ENCODE measurements at places on chromosomes 4 and X.

DNA sequence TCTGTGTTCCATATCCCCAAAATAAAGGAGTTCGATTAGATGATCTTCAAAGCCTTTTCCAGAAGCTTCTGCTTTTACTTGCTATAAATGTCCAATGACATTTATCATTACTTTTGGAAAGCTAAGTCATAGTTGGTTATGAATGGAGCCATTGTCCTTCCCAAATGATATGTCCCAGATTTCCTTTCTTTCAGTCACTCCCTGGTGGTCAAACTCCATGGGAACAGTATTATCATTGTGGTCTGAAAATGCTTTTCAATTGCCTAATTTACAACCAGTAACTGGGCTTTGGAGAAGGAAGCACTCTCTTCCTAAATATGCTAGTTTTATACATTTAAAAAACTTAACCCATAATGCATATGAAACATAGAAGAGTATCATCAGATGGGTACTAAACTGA is 571.5 kb upstream of the AMOT start:
- DNase-seq = no peak

GRCh38 chrX:129981752-129982299 is 609 bp upstream of the BCORL1 start:
- no peak for DNase-seq

DNA sequence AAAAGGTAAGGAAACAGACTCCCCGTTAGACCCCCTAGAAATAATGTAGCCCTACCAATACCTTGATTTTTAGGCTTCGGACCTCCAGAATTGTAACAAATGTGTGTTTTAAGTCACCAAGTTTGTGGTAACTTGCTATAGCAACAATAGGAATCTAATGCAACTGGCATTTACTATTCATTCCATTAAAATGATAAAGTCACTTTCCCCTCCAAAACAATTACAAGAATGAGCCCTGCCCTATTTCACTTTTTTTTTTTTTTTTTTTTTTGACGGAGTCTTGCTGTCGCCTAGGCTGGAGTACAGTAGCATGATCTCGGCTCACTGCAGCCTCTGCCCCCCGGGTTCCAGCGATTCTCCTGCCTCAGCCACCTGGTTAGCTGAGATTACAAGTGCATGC is 3.5 kb upstream of the DDX60L start:
- no peak for DNase-seq

GRCh38 chrX:68508799-68509198 is 9.9 kb downstream of the YIPF6 start:
- no peak for DNase-seq

DNA sequence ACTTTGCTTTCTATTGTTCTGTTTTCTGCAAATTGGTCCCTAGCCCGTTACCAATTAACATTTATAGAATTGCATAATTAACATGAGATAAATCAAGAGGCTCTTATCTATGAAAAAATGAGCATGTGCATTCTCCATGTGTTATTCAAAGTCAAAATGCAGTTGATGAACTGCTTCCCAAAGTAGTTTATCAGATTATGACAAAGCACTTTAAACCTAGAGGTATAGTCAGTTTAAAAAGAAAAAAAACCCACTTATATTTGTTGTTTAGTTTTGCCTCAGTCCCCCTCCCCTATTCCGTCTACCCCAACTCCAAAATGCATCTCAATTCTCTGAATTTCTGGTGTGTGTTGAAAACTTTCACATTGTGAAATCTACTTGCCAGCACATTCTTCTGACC is 119.5 kb downstream of the ATXN3L start:
- no peak for DNase-seq

DNA sequence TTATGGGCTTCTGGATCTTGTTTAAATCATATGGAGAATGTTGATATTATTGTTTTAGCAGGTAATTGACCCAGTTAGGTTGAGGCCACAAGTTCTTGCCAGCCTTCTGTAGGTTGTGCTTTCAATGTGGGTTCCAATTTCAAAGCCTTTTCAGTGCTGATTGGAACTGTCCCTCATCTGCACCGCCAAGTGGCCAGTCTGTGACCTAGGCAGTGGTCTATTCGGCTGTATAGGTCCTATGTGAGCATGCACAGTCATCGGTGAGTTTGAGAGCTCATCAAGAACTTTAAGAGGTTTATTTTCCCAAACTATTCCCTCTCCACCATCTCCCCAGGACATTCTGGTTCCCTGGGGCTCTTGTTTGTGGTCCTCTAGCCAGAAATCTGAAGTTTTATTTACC is 35.7 kb downstream of the DDX53 start:
- DNase-seq = no peak

GRCh38 chr4:67744561-67745283 is 9.5 kb downstream of the GNRHR start:
- no peak for DNase-seq

GRCh38 chrX:80430826-80431504 is 10.7 kb downstream of the TENT5D start:
- no peak for DNase-seq

DNA sequence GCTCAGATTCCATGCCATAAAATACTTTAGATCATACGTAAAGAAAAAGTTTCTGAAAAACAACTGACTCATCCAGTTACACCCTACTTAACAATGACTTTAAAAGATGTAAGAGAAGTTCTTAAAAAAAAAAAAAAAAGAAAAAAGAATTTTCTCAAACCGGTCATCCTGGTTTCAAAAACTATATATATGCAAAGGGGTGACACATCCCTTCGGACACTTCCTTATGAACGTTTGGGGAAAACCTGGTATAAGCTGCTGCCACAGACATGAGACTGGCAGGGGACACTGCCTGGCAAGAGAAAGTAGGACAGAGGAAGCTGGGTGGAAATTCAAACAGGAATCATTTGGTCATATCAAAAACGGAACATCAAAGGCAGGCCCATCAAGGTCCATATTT is 81.2 kb upstream of the PRSS48 start:
- no peak for DNase-seq

GRCh38 chrX:1535241-1536041 is 1.5 kb downstream of the P2RY8 start:
- no peak for DNase-seq

GRCh38 chr4:121773883-121774282 is 8.9 kb upstream of the SMIM43 start:
- no peak for DNase-seq

GRCh38 chr4:2817701-2818350 is 24.9 kb downstream of the SH3BP2 start:
- no peak for DNase-seq

DNA sequence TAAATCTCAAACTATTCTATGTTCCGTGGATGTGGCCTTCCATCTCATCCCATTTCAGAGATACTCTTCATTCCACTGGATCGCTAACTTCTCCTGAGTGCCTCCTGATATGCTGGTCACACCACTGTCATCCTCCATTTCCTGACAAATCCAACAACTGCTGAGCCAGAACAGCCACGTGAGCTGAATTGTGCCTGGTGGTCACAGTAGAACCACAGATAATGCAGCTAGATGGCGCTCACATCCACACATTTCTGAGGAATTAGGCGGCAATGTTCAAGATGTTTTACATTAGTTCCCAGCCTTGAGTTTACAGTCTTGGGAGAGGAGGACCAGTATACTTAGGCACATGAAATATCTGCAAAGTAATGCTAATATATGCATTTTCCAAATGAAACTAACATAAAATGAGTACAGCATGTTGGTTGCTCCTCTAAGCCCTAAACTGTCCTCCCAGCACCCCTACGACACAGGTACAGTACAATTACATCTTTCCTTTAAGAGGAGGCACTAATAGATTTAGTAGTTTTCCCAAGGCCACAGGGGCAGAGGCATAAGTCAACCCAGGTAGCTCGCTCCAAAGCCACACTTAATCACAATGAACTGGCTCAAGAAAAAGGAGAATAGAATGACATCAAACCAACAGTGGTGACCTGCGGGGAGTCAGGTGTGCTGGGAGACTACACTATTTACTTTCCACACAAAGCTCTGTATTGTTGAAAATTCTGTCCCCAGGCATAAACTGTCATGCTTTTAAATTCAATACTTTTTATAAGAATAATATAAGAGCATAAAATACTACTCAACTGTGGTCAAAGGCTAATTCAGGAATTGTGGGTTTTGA is 134.2 kb downstream of the CHIC2 start:
- peak; percentile 24 for DNase-seq

- no peak for DNase-seq
Measured at GRCh38 chr4:182831376-182831775, 85.8 kb downstream of the DCTD start.

GRCh38 chrX:16869393-16870094 is 618 bp downstream of the RBBP7 start:
- DNase-seq = no peak

DNA sequence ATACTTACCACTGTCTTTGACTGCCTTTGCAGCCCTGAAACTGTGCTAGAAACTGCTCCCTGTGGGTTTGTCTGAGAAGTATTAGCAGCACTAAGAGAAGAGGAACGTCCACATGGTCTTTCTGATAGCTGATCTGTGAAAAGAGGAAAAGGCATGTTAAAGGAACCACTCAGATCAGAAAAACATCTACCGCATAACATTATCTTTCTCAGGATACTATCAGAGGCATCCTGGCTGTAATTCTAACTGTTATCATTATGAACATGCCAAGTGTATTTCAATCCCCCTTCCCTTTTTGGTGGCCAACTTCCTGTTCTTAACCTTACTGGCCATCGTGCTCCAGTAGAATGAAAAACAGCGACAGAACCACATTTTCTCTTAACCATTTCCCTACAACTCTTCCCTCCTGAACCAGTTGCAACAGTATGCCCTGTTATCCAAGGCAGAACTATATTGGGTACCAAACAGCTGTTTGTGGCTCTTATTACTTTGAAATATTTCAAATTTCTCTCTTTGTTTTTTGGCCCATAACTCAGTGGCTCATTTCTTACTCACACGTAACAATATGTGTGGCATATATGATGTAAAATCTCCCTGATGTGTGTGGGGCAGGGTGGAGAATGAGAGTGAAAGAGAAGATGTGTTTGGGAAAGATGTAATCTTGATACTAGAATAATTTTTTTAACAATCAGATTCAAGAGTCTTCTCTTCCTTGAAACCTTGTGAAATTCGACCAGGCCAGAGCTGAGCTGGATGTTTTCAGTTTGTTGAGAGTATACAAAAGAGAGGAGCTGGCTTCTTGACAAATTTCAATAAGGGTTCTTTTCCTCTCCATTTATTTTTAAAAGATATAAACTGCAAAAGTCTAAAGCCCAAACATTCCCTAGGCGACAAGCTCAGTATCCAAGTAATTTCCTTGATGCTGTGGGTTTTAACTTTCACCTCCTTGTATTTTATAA is 35.2 kb downstream of the ARHGEF6 start:
- no peak for DNase-seq

GRCh38 chrX:56429581-56429980 is 133.8 kb upstream of the UBQLN2 start:
- DNase-seq = no peak

- DNase-seq = no peak
Measured at GRCh38 chrX:136227948-136228838, 23.0 kb downstream of the MAP7D3 start.

DNA sequence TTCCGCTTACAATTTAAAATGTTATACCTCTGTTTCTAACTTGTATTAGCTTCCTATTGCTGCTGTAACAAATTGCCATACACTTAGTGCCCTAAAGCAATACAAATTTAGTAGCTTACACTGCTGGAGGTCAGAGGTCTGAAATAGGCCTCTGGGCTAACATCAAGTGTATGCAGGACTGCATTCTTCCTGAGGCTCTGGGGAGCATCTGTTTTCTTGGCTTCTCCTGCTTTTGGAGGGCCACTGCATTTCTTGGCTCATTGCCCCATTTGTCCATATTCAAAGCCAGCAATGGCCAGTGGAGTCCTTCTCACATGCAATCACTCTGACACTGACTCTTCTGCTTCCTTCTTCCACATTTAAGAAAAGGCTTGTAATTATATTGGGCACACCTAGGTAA is 639.8 kb upstream of the INTU start:
- DNase-seq = no peak

DNA sequence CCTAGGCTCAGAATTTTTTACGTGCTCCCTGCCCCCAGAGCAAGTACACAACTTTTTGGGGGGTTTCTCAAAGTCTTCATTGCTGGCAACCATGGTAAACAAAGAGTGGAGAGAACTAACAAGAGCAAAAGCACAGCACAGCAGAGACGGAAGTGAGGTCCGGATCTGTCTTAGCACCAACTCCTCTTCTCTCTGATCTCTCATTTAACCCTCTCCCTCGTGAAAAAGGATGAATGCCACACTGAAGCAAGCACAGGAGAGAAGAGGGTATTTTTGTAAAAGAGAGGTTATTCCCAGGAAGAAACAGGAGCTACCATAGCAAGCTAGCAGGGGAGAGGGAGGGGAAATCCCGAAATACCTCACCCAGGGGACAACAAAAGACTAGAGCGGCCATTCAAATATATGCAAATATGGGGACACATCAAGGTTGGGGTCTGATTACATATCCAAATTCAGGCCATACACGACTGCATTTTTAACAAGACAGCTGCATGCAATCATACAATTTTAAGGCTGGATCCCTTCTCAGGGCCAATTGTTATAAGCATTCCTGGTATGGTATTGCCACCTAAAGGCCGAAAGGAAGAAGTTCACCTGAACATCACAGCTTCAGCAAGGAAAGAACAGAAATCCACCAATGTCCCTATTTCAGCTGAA is 46.6 kb downstream of the CD40LG start:
- DNase-seq = no peak

GRCh38 chr4:41658163-41658562 is 90.4 kb downstream of the PHOX2B start:
- DNase-seq = no peak

- no peak for DNase-seq
Measured at GRCh38 chrX:148540671-148541583, 40.5 kb downstream of the AFF2 start.

DNA sequence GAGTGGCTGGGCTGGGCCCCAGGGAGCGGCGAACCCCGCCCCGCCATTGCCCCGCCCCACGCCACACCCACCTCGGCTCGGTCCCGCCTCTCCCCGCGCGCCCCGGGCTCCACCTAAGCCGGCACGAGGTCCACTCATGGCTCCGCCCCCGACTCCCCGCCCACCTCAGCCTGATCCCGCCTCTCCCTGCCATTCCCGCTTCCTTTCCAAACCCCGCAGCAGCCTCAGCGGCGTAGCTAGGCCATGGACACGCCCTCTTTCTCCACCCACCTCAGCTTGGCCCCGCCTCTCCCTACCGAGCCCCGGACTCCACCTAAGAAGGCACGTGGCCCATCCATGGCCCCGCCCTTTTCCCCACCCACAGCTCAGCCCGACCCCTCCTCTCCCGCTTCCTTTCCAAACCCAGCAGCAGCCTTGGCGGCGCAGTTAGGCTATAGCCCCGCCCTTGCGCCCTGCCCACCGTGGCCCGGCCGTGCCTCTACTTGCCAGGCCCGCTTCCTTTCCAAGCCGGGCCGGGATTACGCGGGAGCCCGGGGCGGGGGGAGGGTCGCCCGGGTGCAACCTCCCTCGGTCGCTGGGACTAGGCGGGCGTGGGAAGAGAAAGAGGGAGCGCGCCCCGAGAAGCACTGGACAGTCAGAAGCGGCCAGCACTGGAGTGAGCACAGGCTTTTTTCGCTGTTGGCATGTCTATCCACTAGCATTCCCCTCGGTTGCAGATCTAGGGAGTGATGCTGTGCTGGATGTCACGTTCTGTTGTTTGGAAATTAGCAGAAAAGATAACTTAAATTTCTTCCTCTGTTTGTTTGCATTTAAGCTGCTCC is at the start of gene RELL1:
RELL1 (minus strand) TSS at position 4 of the 821 bp plus-strand sequence. CDS start 89 bp downstream, outside the sequence.
- DNase-seq = peak; percentile 95

Measured in stimulated activated CD4-positive, alpha-beta T cell treated with anti-CD3 and anti-CD28 coated beads, Interleukin-1b, Interleukin-23, amount 100 ng/mL, for 1 hour (primary cell).